RWPE1 (cell line): ENCODE measurements at places on chromosomes 3 and 15.

- DNase-seq = peak; percentile 62
These were observed 137.3 kb upstream of the UBE2E1 start for GRCh38 chr3:23668430-23668904.

DNA sequence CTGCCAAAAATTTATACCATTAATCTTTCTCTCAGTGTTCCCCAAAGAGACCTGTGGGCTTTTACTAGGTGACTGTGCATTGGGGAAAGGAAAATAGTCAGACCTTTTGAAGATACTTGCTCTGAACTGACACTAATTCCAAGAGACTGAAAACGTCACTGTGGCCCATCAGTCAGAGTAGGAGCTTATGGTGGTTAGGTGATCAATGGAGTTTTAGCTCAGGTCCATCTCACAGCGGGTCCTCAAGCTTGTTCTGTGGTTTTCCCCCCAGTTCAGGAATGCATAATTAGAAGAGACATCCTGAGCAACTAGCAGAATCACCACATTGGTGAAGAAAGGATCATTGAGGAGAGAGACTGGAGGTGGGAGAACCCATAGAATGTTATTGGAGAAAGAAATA lies 134.7 kb downstream of the SV2B start:
- no peak for DNase-seq

DNA sequence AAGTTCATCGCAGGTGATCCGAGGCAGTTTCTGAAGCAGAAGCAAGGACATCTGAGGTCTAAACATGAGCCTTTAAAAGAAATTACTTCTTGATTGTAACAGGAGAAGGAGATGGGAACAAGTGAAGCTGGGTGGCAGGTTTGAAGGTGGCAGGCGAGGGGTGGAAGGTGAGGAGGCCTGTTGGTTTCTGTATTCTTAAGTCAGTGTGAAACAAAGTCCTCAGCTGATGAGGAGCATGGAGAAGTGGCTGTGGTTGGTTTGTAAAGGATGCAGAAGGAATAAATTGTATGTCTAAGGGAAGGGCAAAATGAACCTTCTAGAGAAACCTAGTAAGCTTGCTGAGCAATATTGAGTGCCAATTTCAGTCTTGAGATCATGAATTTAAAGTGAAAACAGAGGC lies 298.8 kb downstream of the CHST2 start:
- no peak for DNase-seq

DNA sequence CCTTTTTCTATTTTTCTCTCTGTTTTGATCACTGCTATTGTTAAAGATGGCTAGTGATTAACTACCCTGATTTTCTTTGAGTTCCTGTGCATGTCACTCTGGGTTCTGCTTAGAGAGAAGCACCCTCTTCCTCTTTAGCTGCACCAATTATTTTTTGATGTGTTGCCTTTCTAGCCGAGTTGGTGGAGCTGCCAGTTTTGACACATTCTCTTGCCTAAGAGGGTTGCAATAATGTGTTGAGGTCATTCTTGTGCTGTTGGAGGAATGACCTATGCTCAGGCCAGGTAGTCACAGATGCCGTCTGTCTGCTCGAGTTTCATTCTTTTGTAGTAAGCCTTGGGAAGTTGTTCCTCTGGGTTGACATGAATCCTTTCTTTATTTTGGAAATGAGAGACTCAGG lies 84.6 kb upstream of the DPH6 start:
- DNase-seq = peak; percentile 35

DNA sequence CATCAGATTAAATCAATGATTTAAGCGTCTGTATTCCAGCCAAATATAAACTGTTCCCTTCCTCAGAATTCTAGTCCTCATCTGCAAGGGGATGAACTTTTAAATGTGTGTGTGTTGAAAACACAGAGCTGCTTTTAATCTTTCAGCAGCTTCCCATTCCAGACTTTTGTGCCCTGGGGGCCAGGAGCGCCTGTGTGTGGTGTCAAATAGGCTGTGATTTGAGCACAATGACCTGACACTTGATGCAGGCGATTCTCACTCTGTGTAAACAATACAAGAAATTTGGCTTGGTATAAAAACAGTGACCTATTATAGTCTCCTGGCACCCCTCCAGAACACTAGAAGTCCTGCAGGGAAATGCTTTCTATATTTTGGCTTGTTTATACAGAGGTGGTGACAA lies 274.6 kb upstream of the ROPN1 start:
- no peak for DNase-seq

GRCh38 chr15:59896663-59897074 lies 107.4 kb upstream of the FOXB1 start:
- DNase-seq = no peak

GRCh38 chr3:57147071-57147470 lies 18.1 kb downstream of the IL17RD start:
- DNase-seq = no peak

DNA sequence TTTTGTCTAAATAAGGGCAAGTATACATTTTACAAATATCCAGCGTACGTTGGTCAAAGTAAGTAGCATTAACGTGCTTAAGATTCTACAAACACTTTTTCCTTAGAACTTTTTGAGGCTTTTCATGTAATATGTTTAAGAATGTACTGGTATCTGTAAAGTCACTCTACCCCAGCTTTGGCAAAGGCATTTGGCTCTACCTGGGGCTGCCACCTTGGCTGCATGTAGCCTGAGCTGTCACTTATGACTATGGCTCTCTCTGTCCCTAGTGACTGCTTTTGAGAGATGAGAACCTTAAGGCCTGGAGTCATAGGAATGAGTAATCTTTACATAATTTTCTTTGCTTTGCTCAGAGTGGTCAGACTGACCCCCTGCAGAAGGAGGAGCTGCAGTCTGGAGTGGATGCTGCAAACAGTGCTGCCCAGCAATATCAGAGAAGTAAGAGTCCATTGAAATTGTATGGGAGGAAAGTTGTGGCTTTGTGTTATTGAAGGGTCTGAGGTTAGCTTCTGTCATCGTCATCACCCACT lies 61.2 kb downstream of the IQGAP1 start:
- no peak for DNase-seq

DNA sequence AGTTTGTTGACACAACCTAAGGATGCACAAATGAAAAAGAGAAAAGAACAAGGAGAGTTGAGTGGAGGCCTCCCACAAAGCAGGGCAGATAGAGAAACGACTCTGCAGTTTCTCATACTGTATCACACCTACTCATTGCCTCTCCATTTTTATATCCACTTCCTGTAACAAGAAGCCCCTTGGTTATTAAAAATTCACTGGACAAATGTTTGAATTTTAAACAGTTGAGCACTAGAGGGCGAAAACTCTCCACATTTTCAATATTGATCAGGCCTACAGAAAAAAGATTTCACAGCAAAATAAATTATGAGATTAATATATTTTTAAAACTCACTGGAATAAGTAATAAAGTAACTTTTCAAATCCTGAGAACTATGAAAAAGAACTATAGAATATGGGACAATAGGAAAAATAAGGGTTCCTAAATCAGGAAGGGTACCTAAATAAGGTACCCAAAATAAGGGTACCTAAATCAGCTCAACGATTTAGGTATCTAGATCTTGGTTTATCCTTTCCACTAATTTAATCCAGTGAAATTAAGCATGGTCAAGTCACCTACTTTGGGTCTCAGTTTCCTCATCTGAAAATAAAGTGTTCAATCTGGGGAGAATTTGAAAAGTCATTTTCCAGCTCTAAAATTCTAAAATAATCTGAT lies 47.0 kb upstream of the PPIB start:
- peak; percentile 30 for DNase-seq

GRCh38 chr15:62432702-62433398 lies 267.8 kb upstream of the C2CD4B start:
- no peak for DNase-seq

DNA sequence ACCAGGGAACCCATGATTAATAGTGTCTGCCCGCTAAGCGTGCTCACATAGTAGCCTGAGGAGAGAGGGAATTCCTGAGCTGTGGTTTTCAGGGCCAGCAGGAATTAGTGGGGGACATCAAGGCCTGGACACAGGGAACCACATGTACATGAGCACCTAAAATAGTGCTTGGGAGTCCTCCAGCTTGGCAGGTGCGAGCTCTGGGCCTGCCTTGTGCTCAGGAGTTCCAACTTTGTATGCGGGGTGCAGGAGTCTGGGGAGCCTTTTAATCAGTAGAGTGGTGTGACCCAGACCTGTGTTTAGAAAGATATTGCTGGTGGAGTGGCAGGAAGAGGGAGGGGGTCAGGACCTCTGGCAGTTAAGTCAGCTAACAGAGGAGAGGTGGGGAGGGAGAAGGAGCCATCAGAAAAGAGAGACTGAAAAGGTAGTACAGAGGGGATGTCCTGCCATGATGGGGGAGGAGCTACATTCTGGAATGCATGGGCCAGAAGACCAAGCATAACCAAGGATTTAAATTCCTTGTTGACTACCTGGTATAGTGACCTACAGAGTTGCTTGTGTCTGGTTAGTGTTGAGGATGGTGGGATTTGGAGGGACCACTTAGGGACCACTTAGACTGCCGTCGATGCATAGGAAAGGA lies 1.9 kb downstream of the DAG1 start:
- DNase-seq = no peak
